ENCODE measurements at places on chromosomes 2 and 18.

GRCh38 chr2:112661656-112662305 lies 16.0 kb downstream of the SLC20A1 start:
- DNase-seq = no peak

DNA sequence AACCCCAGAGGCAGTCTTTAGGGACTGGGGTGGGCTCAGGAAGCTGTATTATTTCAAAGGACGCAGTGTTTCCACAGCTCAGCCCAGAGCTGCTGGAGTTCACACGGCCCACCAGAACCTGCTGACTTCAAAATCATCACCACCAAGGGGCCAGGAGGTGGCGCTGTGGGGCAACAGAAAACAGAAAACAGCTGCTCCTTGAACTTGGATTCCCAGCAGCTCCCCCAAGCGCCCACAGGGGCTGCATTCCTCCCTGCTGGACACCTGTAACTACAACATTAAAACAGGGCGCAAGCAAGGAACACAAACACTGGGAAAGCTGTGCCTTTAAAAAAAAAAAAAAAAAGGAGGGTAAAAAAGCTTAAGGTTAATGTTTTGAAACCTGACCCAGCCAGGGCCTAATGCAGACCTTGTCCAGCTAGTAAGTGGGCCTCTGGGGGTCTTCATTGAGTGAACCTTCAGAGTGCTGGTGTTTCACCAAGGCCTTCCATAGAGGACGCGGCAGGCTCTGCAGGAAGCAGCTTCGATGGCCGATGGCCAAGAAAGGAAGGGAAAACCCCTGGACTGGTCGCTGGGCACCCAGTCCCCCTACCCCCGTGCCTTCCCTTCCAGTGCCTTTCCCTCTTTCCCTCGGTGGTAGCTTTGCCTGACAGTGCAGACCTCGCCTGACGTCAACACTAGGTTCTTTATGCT lies 25.9 kb downstream of the MLPH start:
- DNase-seq = peak; percentile 6

- DNase-seq = no peak
Measured at GRCh38 chr2:195486987-195487644, 169.9 kb upstream of the SLC39A10 start.

GRCh38 chr2:216572582-216573578 lies 60.3 kb upstream of the IGFBP2 start:
- DNase-seq = no peak

GRCh38 chr18:41265047-41265446 lies 690.0 kb upstream of the PIK3C3 start:
- DNase-seq = no peak

DNA sequence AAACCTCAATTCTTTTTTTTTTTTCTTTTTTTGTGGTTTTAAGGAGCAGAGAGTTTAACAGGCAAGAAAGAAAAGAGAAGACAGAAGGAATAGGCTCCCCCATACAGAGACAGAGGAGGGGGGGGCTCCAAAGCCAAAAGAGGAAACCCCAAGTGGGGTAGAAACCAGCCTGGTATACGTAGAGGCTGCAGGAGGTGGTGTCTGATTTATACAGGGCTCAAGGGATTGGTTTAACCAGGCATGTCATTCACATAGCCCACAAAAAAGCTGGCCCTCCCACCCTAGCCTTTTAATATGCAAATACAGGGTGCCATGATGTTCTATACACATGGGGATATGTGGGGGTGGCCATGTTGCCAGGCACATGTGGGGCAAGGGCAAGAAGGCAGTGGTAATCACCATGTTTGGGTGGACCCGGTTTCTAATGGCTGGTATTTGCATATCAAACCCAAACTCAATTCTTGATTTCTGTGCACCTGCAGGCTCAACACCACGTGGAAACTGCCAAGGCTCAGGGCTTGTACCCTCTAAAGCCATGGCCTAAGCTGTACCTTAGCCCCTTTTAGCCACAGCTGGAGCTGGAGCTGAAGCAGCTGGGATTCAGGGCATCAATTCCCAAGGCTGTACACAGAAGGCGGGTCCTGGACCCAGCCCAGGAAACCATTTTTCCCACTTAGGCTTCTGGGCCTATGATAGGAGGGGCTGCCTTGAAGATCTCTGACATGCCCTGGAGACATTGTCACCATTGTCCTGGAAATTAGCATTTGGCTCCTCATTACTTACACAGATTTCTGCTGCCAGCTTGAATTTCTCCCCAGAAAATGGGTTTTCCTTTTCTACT lies 170.3 kb downstream of the MAIP1 start:
- no peak for DNase-seq

DNA sequence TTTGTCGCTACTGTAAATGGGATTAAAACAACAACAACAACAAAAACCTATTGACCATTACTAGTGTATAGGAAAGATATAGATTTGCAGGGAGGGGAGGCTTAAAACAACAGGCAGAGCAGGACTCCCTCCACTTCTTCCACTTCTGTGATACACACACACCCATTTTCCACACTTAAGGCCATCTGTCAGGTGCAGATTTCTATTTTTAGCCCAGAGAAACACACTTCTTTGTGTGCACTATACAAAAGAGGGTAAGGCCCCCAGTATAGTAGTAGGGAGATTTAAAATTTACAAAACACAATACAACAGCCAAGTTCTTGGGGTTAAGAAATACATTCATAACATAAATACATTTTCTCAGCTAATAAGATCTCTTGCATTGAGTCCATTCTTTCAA lies 22.4 kb downstream of the PTPN2 start:
- peak; percentile 55 for DNase-seq

GRCh38 chr2:173187941-173188788 lies 112.5 kb downstream of the MAP3K20 start:
- DNase-seq = no peak

DNA sequence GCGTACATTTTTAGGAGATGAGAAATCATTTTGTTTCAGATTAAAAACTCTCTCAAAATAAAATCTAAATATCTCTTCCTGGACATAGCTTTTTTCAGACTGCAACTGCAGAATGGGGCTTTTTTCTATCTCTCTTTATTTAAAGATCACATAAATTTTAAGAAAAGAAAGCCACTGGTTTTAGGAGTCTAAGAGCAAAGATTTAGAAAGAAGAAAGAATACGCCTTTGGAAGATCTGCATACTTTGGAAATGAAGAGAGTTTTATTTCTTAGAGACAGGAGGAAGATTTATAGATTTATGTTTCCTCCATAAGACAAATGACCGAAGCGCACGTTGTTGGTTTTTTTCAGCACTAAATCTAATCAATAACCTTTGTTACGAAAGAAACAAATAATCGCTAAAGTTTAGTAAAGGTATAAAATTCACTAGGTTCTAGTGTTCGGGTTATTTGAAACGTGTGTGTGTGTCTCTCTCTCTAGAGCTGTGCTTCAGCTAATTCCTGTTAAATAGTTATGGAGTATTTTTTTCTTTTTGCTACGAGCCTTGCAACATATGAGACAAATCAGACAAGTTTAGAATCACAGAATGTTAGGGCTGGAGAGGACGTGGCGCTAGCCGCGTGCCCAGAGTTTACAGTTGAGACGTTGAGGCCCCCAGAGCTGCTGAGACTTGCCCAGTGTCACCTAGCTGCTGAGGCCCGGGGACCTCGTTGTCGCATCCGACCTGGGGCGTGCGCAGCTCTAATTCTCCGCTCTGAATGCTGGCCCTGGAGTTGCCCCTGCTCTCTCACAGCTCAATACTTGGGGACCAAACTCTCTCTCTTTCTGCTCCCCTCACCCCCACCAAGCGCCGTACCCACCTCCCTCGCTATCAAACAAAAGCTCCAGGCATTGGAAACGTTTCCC lies 69.9 kb downstream of the CTAGE1 start:
- DNase-seq = no peak

DNA sequence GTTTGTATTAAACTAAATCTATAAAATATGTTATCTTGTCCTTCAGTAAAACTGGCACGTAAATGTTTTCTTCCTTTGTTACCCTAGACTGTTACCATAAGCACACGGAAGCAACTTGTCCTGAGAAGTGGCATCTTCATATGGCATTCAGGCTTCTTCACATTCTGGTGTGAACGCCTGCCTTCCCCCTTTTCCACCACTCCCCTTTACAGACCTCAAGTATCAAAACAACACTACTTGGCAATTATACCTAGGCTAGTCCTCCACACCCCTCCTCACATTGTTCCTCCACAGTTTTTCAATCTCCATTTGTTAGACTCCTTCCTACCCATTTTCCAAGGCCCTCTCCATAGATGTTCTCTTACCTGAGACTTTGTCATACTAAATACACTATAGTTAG lies 2.9 kb downstream of the MEX3C start:
- DNase-seq = no peak

GRCh38 chr2:143909577-143910353 lies 610.2 kb downstream of the ZEB2 start:
- no peak for DNase-seq

DNA sequence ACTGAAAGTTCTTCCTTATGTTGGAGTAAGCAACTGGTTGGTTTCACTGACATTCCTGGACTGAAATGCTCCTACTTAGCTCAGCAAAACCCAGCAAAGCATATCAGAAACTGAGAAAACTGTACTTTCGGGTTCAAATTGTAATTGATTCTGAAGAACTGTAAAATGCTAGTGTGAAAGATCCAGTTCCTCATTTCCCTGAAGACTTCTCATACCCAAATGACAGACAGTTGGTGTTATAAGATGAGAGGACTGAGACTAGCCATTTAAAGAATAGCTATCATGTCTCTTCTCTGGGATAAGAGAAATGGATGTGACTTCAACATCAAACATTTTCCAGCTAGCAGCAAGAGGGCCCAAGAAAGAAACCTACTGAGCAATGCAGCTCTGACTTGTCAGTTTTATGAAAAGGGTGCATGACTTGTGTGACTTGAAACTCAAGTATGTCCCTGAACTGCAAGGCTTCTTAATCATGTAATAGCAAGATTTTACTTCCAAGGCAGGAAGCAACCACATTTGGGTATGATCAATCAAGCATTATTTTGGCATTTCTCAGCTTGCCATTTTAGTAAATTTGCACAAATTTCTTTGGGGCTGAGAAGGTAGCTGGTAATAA lies 420.3 kb upstream of the MMADHC start:
- DNase-seq = no peak

- no peak for DNase-seq
Measured at GRCh38 chr2:71064110-71064611, 4.3 kb upstream of the NAGK start.

GRCh38 chr2:105796791-105797190 lies 52.1 kb downstream of the NCK2 start:
- no peak for DNase-seq

DNA sequence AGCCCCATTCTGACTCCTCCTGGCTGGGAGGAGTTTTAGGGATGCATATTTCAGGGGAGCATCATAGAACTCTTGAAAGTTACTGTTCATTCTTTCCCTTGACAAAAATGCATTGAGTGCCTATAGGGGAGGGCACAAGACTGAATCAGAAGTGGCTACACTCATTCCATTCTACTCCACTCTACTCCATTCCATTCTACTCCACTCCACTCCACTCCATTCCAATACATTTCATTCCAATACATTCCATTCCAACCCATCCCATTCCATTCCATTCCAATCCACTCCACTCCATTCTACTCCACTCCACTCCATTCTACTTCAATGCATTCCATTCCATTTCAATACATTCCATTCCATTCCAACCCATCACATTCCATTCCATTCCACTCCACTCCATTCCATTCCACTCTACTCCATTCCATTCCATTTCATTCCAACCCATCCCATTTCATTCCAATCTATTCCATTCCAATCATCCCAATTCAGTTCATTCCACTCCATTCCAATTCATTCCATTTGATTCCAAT lies 110.8 kb downstream of the LOXHD1 start:
- DNase-seq = no peak

- no peak for DNase-seq
Measured at GRCh38 chr2:627340-627709, 49.9 kb downstream of the TMEM18 start.

DNA sequence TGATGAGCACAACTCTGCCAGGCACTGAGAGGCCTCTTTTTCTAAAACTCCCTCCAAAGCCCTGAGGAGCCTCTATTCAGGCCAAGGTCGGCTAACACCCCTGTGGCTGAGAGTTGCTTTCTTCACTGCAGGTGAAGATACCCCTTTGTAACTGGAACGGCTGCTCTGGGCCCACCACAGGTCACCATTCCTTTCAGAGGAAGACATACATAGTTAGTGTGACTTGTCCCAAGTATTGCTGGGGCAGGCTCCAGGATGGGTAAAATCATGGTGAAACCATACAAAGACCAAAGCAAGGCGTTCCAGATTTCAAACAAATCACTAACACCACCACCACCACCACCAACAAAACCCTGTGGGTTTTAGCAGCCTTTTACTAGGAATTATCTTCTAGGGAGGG lies 36.8 kb downstream of the CHST10 start:
- DNase-seq = no peak

DNA sequence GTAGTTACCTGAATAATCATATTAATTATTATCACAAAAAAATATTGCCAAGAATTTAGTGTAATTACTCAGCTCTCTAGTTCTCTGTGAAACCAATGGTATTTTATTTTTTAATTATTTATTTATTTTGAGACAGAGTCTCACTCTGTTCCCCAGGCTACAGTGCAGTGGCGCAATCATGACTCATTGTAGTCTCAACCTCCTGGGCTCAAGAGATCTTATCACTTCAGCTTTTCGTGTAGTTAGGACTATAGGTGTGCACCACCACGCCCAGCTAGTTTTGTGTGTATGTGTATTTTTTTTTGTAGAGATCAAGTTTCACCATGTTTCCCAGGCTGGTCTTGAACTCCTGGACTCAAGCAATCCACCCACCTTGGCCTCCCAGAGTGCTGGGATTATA lies 440.4 kb upstream of the CDH20 start:
- no peak for DNase-seq

DNA sequence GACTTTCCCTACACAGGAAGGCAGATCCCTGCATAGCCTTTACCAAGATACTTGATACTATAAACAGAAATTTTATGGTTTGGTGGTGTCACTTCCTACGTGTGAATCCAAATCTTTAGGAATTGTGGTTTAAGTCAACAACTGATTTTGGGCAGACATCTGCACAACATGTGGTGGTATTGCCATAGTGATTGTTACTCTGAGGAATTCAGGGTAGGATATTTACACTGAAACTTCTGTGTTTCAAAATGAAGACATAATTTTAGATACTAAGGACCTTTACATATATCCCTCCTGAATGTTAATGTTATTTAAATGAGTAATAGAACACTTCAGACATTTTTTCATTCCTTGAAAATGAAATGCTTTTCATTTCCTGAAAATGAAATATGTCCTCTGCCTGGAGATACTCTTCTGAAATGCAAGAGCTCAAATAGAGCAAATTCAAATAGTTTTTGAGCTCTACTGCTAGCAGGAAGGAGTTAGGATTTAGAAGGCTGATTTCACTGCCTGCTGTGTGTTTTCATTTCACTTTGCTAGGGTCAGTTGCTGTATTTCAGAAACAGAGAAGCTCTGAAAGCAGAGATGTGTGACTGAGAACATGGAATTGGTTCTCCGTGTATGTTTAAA lies 77.2 kb downstream of the MDH1 start:
- DNase-seq = no peak

Measured in NCI-H187 treated with DMSO at 0.1 percent for 48 hours (cell line).